SJSA1 (cell line): ENCODE measurements at places on chromosomes 2 and 18. TPM values are rescaled to one million over a fixed set of nuclear protein-coding genes. Genes with fewer than 3 reads are reported as not detected.
A peak's percentile ranks its signal among the peaks of the same experiment; 100 is the strongest.

GRCh38 chr2:178450524-178450773, 526 bp downstream of the PRKRA start:
- DNase-seq = no peak

- no peak for DNase-seq
Observed at GRCh38 chr2:216388046-216388884, 16.0 kb upstream of the MARCHF4 start.

- DNase-seq = no peak
Observed at GRCh38 chr2:67585400-67585799, 188.3 kb downstream of the ETAA1 start.

- DNase-seq = no peak
Observed at GRCh38 chr2:99340669-99341236, 3.6 kb downstream of the EIF5B start.

DNA sequence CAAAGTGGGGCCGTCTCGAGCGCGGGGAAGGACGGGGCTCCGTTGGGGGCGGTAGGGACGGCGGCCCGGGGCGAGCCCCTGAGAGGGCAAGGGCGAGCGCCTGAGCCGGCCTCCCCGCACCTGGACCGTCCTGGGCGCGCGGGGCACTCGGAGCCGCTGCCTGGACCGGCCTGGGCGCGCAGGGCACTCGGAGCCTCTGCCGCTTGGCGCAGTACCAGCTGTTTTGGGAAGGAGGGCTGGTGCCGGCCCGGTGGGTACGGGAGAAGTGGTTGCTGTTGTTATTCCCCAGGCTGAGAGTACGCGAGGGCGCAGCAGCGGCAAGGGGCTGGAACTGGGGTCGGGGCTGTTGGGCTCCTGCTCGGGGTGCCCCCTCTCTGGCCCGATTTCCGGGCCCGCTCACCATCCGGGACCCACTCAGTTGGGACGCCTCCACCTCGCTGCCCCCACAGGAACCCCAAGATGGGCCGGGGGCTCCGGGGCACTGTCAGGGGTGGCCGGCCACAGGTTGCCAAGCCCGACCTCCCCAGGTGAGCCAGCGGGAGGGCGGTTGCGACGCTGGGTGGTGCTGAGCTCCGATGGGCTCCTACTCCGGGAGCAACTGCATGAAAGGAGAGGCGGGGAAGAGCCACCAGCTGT, 579 bp downstream of the ARHGEF4 start:
- DNase-seq = no peak

DNA sequence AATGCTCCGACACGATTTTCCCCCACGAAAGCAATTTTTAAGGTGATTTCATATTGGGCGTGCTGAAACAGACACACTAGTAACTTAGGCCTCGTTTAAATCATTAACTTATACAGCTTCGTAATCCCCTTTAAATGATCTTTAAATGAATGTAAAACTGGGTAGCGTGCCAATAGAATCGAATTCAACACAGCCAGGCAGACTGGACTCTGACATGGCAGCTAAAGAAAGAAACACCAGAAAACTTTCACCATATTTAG, 2.4 kb upstream of the ID2 start:
- no peak for DNase-seq

DNA sequence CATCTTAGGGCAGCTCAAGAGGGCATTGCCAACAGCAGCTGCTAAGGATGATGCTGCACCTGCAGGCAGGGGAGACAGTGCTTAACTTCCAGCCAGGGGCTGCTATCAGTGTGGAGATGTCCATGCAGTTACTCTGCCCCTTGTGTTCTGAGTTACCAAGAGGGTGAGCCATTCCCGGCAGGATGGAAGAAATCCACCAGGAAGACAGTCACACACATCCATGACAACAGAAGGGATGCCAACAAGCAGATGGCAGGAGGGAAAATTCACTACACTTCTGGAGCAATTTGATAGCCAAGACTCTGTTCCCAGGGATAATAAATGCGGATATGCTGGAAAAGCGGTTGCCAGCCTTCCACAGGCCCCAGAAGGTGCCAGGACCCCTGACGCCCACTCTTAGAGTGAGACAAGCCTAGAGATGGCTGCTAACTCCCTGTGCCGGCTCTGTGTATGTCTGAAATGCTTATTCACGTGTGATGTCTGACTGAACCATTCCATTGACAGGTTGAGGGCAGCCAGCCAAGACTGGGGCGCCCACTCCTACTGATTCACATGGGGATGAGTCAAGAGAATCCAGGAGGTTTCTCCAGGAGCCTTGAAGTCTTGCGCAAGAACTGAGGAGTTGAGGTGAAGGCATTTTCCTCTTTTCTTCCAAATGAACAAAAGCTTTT, 24.5 kb downstream of the LOXHD1 start:
- peak; percentile 37 for DNase-seq

GRCh38 chr18:48194591-48195181, 214.5 kb downstream of the ZBTB7C start:
- DNase-seq = no peak

- DNase-seq = no peak
Observed at GRCh38 chr2:165196411-165196810, 7.4 kb downstream of the SCN3A start.

Gene QPCT
- 7.1 and 10.8 TPM in 2 replicates for total RNA-seq

Gene STARD6
- 1.2 TPM in 1 of 2 replicates, not detected in the other for total RNA-seq

Gene RSAD2
- total RNA-seq = not detected in 2 replicates

Gene ST8SIA5
- total RNA-seq = under 0.01 TPM in 1 of 2 replicates, not detected in the other

Gene GPR75
- total RNA-seq = 1.5 and 2.3 TPM in 2 replicates

Gene ASTL
- not detected in 2 replicates for total RNA-seq

Gene MALL
- total RNA-seq = not detected in 2 replicates
